ENCODE measurements at places on chromosomes 1 and 21.

DNA sequence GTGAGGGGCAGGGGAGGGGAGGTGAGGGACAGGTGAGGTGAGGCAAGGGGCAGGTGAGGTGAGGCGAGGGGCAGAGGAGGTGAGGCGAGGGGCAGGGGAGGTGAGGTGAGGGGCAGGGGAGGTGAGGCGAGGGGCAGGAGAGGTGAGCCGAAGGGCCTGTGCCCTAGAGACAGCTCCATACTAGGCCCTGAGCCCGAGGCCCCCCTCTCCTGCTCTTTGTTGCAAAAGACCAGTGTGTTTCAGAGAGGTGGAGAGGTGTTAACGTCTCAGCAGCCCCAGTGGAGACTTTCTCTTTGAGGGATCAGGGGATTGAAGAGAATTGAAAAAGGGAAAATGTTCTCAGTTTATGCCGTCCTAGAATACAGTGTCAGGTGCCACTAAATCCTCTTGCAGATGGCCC is 44.2 kb downstream of the EPHB2 start:
- no peak for DNase-seq

DNA sequence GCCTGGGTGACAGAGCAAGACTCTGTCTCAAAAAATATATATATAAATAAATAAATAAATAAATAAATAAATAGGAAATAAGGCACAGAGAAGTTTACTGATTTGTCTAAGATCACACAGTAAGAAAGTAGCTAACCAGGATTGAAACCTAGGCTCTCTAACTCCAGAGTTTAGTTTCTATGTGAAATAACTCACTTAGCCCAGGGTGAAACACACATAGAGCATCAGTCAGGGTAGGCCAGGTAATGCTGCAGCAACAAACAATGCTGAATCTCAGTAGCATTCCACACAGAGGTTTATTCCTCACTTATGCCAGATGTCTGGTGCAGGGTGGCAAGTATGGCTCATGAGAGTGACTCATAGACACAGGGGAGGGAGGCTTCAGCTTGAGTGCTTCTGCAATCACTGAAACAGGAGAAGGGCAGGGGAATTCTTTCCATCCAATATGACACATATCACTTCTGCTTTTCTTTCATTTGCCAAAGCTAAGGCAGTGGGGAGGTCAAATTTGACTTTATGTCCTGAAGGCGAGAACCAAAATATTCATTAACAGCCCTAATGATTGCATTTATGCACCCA is 37.1 kb upstream of the KANK4 start:
- DNase-seq, result peak; percentile 80

DNA sequence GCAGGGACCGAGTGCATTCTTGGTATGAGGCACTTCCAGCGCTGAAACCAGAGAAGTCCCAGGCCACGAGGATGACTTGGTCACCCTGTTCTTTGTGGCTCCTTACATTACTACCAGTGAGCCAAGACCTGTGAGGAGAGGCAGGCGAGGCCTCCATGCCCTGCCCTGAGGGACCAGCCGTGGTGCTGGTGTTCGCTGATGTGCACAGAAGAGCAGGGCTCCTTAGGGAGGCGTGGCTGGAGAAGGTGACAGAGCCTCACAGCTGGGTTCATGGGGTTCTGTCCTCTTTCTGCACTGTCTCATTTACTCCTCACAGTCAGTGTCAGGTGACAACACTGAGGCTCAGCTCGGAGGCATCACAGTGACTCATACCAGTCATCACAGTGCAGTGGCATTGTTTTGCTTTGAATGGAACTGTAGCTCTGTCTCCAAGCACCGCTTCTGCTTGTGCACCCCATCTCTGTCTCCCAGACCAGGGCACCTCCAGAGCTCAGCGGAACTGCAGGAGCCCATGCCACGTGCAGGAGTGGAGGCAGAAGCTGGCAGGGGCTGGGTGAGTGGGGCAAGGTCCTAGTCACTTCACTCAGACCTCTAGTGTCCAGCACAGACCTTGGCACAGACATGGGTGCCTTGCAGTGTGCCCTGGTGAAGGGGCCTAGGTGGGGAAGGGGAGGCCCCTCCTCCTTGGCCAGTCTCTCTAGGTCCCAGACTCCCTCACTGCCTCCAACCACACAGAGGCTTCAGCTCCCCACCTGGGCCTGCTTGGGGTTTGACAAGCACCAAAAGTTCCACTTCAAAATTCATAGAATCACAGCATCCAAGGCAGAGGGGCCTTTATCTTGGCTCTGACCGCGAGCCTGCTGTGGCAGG is 310.9 kb downstream of the MATN1 start:
- DNase-seq, result peak; percentile 14

- DNase-seq, result no peak
These were observed 3.4 kb upstream of the CDCP2 start for GRCh38 chr1:54156201-54156600.

DNA sequence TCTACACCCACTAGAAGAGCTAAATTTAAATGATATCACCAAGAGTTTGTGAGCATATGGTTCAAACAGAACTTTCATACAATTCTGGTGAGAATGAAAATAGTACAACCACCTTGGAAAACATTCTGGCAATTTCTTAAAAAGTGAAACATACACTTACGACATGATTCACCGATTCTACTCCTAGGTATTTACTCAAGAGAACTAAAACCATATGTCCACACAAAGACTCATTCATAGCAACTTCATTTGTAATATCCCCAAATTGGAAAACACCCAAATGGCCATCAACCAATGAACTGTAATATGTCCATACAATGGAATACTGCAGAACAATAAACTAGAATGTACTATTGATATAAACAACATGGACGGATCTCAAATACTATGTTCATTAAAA is 51.2 kb upstream of the ADAM30 start:
- peak; percentile 90 for DNase-seq
